Ureter (tissue), 1 donor: ENCODE measurements at places on chromosomes 4 and X. TPM values are rescaled to one million over a fixed set of nuclear protein-coding genes. Genes with fewer than 3 reads are reported as not detected.

The LRP2BP gene
- 2.1 TPM for total RNA-seq

GRCh38 chr4:135732448-135732847, 1530.9 kb upstream of the PABPC4L start:
- no peak for DNase-seq

DNA sequence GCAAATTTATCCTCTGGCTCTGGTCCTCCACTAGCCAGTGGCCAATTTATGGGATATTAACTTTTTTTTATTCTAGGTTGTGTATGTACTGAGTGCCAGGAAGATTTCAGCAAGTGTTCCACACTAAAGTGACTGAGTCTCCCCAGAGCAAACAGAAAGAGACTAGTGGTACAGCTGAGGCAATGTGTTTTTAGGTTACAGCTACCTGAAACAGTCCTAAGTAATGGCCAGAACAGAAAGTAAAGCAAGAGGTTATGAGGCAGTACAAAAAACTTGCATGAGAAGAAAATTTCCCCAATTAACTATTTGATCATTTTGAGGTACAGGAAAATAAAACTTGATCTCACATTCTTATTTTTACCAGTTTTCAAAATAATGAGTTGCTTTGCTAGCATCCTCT, 31.2 kb downstream of the PRDM8 start:
- no peak for DNase-seq

DNA sequence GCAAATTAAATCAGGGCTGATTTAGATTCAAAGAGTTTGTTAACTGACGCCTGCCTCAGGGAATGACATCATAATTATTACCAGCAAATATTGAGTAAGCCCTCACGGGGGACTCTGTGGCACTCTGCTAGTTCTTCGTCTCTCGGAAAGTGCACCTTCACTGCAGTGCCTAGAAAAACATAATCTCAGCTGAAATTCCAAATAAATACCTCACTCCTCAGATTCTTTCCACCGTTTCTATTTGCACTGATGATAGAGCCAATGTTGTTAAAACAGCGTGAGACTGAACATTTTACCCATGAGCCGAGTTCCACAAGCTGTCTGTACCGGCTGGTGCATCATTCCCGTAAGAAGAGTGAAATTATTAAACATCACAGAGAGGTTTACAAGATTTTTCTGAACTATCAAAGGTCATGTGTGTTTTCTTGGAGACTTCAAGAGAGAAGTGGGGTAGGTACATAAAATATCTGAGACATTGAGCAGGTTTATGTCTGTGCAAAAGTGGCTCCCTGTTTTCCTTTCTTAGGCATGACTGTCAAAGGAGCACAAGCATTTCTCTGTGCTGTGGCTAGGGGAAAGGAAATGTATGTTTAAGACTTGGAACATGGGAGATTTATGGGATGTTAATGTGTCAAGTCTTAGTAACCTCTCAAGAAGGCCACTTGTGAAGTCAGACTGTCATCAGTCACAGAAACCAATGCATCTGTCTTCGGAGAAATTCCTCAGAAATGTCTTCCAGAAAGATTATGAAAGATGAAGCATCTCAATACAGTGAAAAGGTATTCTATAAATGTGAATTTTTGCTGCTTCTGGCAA, 119.6 kb downstream of the CBLL2 start:
- DNase-seq = no peak

DNA sequence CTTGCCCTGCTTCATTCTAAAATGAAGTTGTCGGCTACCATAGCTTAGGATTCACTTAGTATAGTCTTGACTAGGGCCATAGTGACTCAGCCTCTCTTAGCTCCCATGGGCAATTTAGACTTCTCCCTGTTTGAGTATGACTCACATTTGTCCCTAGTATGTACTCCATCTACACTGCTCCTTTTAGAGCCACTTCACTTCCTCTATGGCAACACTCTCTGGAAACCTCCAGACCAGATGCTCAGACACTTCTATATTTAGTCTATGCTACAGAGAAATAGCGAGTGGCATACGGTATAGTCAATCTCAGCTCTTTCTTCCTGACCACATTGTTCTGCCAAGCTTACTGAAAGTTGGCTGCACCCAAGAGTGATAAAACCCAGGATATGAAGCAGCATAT, 11.2 kb downstream of the MEPE start:
- DNase-seq = no peak
